A549 treated with CORT108297 at 1 μM for 4 hours (cell line): ENCODE measurements at places on chromosomes 2 and 18. TPM values are rescaled to one million over a fixed set of nuclear protein-coding genes. Genes with fewer than 3 reads are reported as not detected.

The ADCYAP1 gene
- total RNA-seq = not detected in 5 replicates

The DPYSL5 gene
- 3.8 to 6.8 TPM (median 5.0 TPM) in 5 replicates for total RNA-seq

The CYP27A1 gene
- total RNA-seq = 0.12 to 0.18 TPM (median 0.15 TPM) in 5 replicates

The ELOA2 gene
- total RNA-seq = not detected in 5 replicates

The HAUS1 gene
- total RNA-seq = 32.0 to 47.5 TPM (median 34.2 TPM) in 5 replicates

The OTOS gene
- total RNA-seq = 0.19 TPM in 1 of 5 replicates, not detected in the others

The MSTN gene
- total RNA-seq = not detected in 5 replicates

The IL1RN gene
- total RNA-seq = 0.30 to 0.46 TPM (median 0.46 TPM) in 5 replicates

The EFEMP1 gene
- 28.8 to 60.6 TPM (median 43.3 TPM) in 5 replicates for total RNA-seq
